Breast epithelium (tissue), 4 donors: ENCODE measurements at places on chromosomes 3 and 15.

DNA sequence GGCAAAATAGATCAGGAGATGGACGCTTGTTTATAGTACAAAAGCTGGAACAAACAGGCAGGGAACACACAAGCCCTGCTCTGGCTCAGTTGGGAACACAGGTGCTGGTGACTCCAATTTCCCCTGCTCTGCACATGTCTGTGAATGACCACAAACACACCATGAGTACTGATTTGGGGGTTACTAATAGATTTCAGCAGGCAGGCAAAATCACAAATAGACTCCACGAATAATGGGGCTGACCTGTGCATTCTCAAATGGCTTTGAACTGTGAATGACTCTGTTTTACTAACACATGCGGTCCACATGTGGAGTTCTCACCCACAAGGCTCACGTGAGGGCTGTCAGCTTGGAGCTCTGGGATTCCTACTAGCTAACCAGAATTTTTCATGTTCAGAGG is 3.9 kb downstream of the RTP3 start:
- H3K4me3 ChIP-seq = no peak overlapping the region
- DNase-seq = no peak
- H3K27ac ChIP-seq = no peak overlapping the region

GRCh38 chr15:87662575-87662974 is 594.0 kb downstream of the NTRK3 start:
- H3K27ac ChIP-seq = no peak overlapping the region
- H3K36me3 ChIP-seq = no peaks in the 10 kb centered on the region
- DNase-seq = no peak
- H3K4me1 ChIP-seq = no peaks in the 10 kb centered on the region
- no peak overlapping the region for H3K4me3 ChIP-seq

DNA sequence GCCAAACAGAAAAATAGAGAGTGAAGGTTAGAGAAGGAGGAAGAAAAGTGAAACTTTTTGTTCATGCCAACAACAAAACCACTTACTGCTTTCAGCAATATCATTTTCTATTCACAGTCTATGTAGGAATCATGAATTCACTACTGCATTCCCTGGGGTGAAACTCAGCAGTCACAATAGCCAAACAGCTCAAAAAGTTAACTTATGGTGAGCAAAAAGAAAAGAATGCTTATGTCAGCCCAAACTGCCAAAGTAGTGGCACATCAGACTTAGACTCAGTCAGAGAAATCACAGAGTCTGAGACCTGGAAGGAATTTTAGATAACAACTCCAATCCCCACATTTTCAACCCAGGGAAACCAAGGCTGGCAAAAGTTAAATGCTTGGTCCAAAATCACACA is 238.7 kb upstream of the TMCO5A start:
- DNase-seq = no peak
- no peak overlapping the region for H3K4me3 ChIP-seq
- no peaks in the 10 kb centered on the region for H3K27me3 ChIP-seq
- H3K4me1 ChIP-seq = no peaks in the 10 kb centered on the region

- no peak overlapping the region for H3K27ac ChIP-seq
- H3K4me3 ChIP-seq = no peak overlapping the region
- no peak for DNase-seq
- H3K36me3 ChIP-seq = no peaks in the 10 kb centered on the region
Measured at GRCh38 chr3:194357681-194358080, 6.6 kb upstream of the CPN2 start.

DNA sequence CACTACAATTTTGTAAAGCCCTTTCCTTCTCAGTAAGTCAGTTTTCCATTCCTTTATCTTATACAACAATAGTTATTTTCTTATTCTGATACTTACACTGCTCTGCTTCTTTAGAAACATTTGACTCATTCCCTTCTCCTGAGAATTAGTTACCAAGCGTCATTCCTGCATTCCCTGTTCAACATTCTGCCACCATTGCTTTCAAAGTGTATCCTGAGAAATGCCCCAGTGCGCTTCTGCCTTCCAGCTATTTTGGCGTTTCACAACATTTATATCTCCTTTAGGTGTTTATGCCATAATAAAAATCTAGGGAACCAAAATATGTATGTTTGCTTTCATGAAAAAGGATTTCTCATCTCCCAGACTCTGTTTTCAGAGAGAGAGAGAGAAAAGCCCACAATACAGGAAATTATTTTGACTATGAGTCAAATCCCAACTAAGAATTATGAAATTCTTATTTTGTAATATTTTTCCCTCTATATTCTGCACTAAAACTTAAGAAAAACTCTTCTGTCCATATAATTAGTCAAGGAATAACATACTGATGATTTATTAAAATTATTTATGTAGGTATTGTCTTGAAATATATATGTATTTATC is 118.2 kb upstream of the RAP2B start:
- H3K27ac ChIP-seq = no peak overlapping the region
- no peak overlapping the region for H3K4me3 ChIP-seq
- no peaks in the 10 kb centered on the region for H3K36me3 ChIP-seq
- H3K27me3 ChIP-seq = no peaks in the 10 kb centered on the region

DNA sequence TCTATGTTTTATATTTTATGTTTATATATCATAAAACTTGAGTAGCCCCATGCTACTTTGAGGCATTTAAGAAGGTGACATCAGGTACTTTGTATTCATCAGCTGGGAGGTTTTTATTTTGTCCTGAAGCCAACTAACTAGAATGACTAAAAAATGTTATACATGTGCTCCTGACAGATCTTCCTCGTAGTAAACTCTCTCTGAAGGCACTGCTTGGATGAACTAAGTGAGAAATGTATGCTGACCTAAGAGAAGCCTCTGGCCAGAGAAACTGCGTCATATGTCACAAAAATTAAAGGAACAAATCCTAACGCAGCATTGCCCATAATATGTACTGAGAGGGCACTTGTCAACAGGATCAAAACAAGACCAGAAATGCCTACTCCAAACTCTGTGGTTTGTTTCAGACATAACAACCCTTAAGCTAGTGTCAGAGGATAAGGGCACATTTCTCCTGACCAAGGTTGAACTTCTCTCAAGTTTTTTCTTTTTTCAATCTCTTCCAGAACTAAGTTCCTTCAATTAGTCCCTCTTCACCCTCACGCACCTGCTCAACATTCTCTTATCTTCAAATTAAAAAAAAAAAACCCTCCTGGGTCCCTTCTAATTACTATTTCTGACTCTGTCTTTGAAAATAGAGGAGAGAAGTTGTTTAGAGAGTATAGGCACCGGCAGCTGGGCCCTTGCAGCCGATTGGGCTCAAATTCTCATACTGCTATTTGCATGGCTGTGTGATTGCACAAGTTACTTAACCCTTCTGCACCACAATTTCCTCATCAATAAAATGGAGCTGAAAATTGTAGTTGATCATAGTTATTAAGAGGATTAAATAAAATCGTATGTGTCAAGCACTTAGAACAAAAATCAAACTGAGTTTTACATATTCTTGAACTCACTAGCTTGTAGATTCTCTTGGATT is 159.0 kb downstream of the FRMD5 start:
- no peak overlapping the region for H3K27ac ChIP-seq
- no peak overlapping the region for H3K4me3 ChIP-seq

- H3K27ac ChIP-seq = peak overlapping the region; percentile 99
- H3K4me3 ChIP-seq = peak overlapping the region; percentile 80
Measured at GRCh38 chr15:96336108-96336595, 5.7 kb downstream of the NR2F2 start.

DNA sequence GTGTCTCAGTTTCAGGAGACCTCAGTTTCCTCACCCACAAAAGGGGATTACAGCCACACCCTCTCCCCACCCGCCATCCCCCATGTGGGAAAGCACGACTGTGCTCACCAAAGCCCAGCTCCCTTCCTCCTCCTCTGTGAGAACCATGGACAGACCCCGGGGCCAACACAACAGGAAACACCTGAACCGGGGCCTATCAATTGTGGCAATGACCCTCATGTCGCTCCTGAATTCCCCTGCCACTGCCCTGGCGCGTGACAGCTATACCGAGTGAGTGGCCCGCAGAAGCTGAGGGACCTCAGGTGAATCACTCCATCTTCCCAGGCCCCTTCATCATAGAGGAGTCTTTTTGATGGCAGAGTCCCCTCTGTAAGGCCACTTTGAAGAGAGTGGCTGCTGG is 28.6 kb downstream of the PLEKHO2 start:
- no peaks in the 10 kb centered on the region for H3K27me3 ChIP-seq
- no peaks in the 10 kb centered on the region for H3K36me3 ChIP-seq
- no peak overlapping the region for H3K27ac ChIP-seq
- no peak for DNase-seq
- H3K4me1 ChIP-seq = no peaks in the 10 kb centered on the region
- H3K4me3 ChIP-seq = no peak overlapping the region

GRCh38 chr3:141116721-141117120 is 65.6 kb downstream of the SPSB4 start:
- H3K4me3 ChIP-seq = no peak overlapping the region
- no peak for DNase-seq
- no peaks in the 10 kb centered on the region for H3K27me3 ChIP-seq
- no peaks in the 10 kb centered on the region for H3K4me1 ChIP-seq
- H3K36me3 ChIP-seq = no peaks in the 10 kb centered on the region
- H3K27ac ChIP-seq = peak overlapping the region; percentile 71

- no peak overlapping the region for H3K27ac ChIP-seq
- no peak for DNase-seq
Measured at GRCh38 chr3:177529071-177529550, 331.8 kb upstream of the TBL1XR1 start.

- H3K27ac ChIP-seq = no peak overlapping the region
- no peaks in the 10 kb centered on the region for H3K27me3 ChIP-seq
- no peak overlapping the region for H3K4me3 ChIP-seq
- no peaks in the 10 kb centered on the region for H3K36me3 ChIP-seq
Measured at GRCh38 chr15:35696767-35697231, 150.8 kb upstream of the DPH6 start.

- no peak for DNase-seq
- no peaks in the 10 kb centered on the region for H3K4me1 ChIP-seq
- no peaks in the 10 kb centered on the region for H3K36me3 ChIP-seq
- no peak overlapping the region for H3K27ac ChIP-seq
Measured at GRCh38 chr3:13098192-13098988, 25.2 kb upstream of the IQSEC1 start.

- no peak overlapping the region for H3K4me3 ChIP-seq
- no peak overlapping the region for H3K27ac ChIP-seq
- DNase-seq = no peak
- H3K27me3 ChIP-seq = no peaks in the 10 kb centered on the region
- H3K36me3 ChIP-seq = no peaks in the 10 kb centered on the region
- no peaks in the 10 kb centered on the region for H3K4me1 ChIP-seq
Measured at GRCh38 chr3:20001932-20002331, 10.1 kb downstream of the PP2D1 start.
